ENCODE measurements at places on chromosomes 3 and 15.

DNA sequence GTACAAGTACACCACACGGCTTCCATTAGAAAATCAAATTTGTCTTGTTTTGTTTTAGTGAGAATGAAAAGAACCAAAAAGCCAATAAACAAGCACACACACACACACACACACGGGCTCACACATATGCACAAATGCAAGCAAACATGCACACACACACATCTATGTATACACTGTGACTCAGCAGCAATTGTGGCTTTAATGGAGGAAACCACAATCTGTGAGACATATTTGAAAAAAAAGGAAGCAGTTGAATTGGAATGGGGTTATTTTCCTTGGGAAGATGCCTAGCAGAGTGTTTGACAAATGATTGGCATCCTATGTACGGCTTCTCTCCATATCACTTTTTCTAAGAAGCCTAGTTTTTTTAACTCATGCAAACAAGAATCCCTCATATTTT is 201.1 kb upstream of the ARRDC4 start:
- DNase-seq = no peak

DNA sequence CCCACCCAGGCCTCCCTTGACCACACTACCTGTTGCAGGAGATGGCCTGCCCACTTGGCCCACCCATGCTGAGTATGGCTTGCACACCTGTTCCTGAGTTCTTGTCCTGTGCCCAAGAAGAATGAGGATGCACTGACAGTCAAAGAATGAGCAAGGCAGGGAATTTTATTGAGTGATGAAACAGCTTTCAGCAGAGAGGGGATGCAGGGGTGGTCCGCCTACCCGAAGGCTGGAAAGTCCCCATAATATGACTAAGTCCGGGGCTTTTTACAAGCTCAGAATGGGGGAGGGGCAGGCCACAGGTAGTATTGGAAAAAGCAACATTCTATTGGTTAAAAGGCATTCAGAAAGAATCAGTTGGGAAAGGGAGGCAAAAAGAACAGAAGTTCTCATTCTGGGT is 29.9 kb upstream of the RNU6-1 start:
- DNase-seq = no peak

DNA sequence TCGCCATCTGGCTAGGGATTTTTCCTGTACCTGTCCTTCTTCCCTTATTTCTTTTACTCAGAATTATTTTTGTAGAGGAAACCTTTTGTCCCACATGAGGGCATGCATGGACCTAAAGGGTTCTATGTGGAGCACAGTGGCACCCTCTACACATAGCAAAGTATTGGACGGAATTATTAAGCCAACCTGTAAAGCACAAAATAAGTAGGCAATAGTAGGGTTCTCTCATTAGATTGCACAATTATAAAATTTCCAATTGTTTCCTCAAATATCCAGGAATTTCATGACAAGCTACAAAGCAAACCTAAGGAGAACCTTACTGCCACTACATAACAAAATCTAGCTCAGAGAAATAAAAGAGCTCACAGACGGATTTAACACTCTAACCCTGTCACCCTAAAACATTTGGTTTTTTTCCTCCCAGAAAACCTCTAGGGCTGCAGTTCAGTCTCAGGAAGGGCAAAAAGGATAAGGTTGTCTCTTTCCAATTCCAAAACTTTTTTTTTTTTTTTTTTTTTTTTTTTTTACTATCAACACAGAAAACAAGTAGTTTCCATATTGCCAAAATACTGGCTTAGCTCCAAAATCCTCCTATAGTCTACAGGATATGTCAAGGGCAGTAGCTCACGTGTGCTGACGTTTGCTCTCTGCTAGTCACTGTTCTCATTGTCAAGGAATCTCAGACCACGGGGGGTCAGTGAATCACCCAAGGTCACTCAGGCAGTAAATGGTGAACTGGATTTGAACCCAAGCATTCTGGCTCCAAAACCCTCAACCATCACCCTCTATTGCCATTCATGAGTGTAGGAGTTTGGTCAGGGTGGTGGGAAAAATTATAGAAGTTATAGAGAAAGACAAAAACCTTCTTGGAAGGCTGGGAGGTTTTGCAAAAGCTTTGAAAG is 52.3 kb downstream of the NCEH1 start:
- DNase-seq = no peak

GRCh38 chr3:184615396-184615795 is 53.8 kb downstream of the EPHB3 start:
- DNase-seq = no peak

- no peak for DNase-seq
Measured at GRCh38 chr3:119586733-119587172, 7.5 kb downstream of the ADPRH start.

Measured in stimulated activated CD4-positive, alpha-beta T cell treated with anti-CD3 and anti-CD28 coated beads, Interleukin-1b, Interleukin-23, amount 100 ng/mL, for 48 hours (primary cell).